ENCODE measurements at places on chromosomes 5 and 9. TPM values are rescaled to one million over a fixed set of nuclear protein-coding genes. Genes with fewer than 3 reads are reported as not detected.

Gene CYLC2
- not detected for total RNA-seq

Gene PCDHB7
- 0.26 TPM for total RNA-seq

Gene OR1J2
- total RNA-seq = not detected

Gene PDLIM4
- total RNA-seq = 26.7 TPM

Gene MAN2A1
- total RNA-seq = 48.5 TPM

Gene PCDHB11
- 0.13 TPM for total RNA-seq

Gene CHMP5
- total RNA-seq = 66.5 TPM

Gene CDX1
- not detected for total RNA-seq

Gene PCDHAC2
- 0.13 TPM for total RNA-seq

Gene MYMK
- not detected for total RNA-seq

Gene MSMP
- total RNA-seq = 187 TPM

Gene PCDHGB4
- 10.6 TPM for total RNA-seq

Gene AQP7
- total RNA-seq = not detected

Gene SOX30
- not detected for total RNA-seq

Gene IL5
- not detected for total RNA-seq

Gene CNTLN
- 5.4 TPM for total RNA-seq

Gene F2RL2
- 0.25 TPM for total RNA-seq

Gene IFNA7
- not detected for total RNA-seq

Gene CEL
- 0.13 TPM for total RNA-seq

Data from dermis microvascular lymphatic vessel endothelial cell (primary cell).